Stimulated activated CD8-positive, alpha-beta memory T cell treated with anti-CD3 and anti-CD28 coated beads, Interleukin-2, amount 100 ng/mL, for 1 hour (primary cell): ENCODE measurements at places on chromosomes 12 and 14.

DNA sequence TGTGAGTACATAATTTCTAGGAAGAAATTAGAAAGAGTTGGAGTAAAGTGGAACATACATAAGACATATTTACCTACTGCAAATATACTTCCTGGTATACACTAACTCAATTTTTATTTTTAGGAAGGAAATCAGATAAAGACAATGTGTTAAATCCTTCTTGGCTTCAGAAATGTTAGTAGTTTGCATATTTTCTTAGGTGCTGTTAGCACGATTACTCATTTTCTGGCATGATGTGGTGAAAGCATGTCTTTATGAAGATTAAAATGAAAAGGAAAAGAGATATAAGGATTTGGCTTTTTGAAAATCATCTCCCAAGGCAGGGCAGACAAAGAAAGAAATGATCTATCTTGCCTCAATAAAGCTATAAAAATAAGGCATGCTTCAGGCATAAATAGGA lies 287.6 kb upstream of the E2F7 start:
- DNase-seq = no peak

- peak; percentile 16 for DNase-seq
Measured at GRCh38 chr14:76844223-76844622, 18.0 kb downstream of the LRRC74A start.

DNA sequence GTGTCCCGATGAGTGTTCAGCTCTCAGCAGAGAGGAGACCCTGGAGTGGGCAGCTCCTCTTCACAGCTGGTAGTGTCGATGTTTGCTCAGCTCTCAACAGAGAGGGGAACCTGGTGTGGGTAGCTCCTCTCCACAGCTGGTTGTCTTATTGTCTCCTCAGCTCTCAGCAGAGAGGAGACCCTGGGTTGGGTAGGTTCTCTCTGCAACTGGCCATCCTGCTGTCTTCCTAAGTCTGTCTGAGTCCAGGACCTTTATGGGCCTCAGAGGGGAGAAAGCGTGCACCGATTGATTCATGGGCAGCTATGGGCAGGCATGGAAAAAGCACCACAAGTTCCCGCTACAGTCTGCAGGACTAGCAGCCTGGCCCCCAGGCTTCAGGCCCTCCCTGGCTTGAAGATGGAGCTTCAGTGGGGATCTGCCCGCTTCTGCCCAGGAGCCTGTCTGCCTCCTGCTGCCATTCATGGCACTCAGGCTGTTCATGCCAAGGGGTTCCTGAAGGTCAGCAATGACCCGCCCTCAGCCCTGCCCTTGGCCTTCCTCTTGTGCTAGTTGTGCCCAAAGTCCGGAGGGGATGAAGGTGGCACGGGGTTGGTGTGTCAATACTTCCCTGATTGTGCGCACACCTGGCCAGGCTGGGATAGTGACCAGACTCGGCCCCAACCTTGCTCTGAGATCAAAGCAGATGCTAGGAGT lies 224.2 kb downstream of the KCNC2 start:
- no peak for DNase-seq

GRCh38 chr12:47834199-47834903 lies 14.6 kb upstream of the HDAC7 start:
- DNase-seq = no peak

GRCh38 chr12:124242529-124243065 lies 52.3 kb upstream of the RFLNA start:
- DNase-seq = no peak

- no peak for DNase-seq
Measured at GRCh38 chr14:95056476-95056875, 100.9 kb downstream of the DICER1 start.

GRCh38 chr14:101557811-101558738 lies 3.2 kb upstream of the DIO3 start:
- no peak for DNase-seq

- DNase-seq = no peak
Measured at GRCh38 chr14:60553808-60554207, 44.9 kb downstream of the SIX6 start.

GRCh38 chr12:66620026-66620425 lies 58.9 kb downstream of the GRIP1 start:
- DNase-seq = no peak

- no peak for DNase-seq
Measured at GRCh38 chr14:70789361-70789760, 20.0 kb downstream of the MAP3K9 start.

DNA sequence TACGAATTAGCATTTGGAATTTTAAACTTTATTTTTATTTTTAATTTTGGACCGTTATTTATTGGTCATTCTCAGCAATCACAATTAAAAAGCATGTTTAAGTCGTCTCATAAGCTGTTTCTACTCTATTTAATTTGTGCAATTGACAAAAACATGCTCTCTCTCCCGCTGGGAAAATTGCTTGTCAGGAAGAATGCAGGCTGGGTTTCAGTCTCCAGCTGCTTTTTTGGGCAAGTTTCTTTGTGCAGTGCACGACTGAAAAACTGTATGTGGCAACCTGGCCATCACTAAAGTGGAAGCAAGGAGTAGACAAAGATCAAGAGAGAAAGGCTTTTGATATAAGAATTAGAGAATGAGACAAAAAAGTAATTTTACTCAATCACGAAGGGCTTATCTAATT lies 941.5 kb upstream of the MDGA2 start:
- DNase-seq = no peak

DNA sequence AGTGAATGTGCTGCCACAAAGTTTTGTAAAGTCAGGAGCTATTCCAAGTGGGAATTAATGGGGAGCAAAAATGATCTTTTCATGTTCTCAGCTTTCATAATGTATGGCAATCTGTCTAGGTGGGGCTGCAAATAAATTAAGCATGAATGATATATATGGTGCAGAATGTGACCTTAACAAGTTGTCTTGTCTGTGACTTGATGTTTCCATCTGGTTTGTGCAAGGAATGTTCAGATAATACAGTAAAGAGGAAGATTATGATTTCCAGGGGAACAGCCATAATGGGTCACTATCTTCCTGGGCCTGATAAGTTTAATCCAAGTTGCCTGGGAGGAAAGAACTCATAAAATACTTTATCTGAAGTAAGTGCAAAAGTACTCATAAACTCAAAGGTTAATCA lies 1815.8 kb upstream of the FLRT2 start:
- DNase-seq = no peak

- no peak for DNase-seq
Measured at GRCh38 chr12:91608542-91608941, 425.9 kb upstream of the DCN start.

DNA sequence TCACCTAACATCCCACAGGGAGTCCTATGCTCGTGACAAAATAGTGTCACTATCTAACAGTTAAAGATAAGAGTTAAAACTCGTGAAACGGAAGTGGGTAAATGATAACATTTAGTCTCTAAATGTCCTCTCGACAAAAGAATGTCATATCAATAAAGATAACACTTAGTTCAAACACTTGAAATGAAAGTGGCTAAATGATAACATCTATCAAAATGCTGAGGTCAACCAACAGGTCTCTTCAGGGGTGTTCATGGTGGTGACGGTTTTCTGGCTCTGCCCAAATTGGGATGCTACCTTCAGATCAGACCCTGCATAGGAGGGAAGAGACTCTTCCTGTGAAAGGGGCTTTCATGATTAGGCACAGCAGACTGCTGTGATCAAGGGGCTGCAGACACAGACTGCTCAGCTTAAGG lies 22.1 kb downstream of the IL26 start:
- no peak for DNase-seq

GRCh38 chr12:3722368-3722767 lies 30.5 kb downstream of the CRACR2A start:
- DNase-seq = no peak

- no peak for DNase-seq
Measured at GRCh38 chr12:91467686-91468085, 285.1 kb upstream of the DCN start.

GRCh38 chr14:89379006-89379405 lies 38.0 kb downstream of the FOXN3 start:
- no peak for DNase-seq
